ENCODE measurements at places on chromosomes 5 and 9.

DNA sequence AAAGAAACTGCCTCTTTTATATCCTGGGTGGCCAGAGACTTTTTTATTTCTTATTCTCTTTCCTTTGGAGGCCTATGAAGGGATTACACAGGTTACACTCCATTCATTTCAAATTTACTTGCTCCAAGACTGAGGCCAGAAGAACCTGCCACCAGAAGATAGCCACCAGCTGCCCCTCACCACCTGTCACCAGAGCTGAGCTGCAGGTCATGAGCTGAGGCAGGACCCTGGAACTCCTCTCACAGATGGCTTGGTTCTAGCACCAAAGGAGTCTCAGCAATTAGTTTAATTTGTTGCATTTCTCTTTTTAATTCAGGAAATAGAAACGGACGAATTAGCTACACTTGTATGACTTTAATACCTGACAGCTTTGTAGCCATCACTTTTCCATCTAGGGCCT lies 313.9 kb downstream of the SPOCK1 start:
- no peak for DNase-seq

GRCh38 chr9:128142061-128142460 lies 7.2 kb upstream of the LCN2 start:
- no peak for DNase-seq

GRCh38 chr5:201672-202071 lies 10.4 kb downstream of the LRRC14B start:
- no peak for DNase-seq

DNA sequence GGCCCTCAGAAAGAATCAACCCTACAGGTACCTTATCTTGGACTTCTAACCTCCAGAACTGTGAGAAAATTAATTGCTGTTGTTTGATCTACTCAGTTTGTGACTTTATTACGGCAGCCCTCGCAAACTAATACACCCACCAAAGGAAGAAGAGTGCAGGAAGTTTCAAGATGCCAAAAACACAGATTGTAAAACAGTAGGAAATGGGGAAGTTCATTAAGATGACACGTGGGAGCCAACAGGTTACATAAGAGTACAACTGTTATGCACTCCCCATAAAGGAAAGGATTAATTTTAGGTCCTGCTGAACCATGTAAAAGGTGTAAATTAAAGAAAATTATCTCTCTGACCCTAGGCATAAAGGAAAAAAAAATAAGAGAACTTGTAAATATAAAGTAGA lies 294.3 kb downstream of the EPB41L4A start:
- DNase-seq, result no peak

GRCh38 chr9:5425006-5425628 lies 12.6 kb downstream of the PLGRKT start:
- DNase-seq, result peak; percentile 8

- DNase-seq, result no peak
These were observed 166.6 kb downstream of the SLC28A3 start for GRCh38 chr9:84173961-84174360.

DNA sequence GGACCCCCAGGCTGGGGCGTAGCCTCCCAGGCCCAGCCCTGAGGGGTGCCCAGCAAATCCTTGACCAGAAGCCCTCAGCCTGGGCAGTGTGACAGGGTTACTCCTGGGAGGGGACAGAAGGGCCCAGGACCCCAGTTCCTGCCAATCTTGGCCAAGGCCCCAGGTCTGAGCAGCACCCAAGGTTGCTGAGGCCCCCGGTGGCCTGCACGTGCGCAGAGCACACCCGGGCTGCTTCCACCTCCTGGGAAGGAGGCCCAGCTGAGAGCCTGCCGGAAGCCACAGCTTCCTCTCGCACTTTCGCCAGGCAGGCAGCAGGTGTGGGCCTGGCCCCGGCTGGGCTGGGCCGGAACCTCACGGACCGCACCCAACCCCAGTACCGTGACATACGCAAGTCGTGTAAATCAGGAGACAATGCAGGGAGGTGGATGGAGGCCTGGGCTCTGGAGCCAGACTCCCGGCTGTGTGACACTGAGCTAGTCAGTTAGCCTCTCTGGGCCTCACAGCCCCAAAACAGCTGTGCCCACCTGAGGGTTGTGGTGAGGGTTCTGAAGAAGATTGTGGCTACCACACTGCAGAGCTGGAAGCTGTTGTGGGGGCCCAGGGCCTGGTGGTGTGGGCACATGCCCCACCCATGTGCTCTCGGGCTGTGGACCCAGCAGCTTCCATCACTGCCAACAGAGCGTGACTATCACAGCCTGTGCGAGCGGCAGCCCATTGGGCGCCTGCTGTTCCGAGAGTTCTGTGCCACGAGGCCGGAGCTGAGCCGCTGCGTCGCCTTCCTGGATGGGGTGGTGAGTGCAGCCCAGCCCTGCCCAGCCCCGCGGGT lies 5.1 kb downstream of the GRK6 start:
- no peak for DNase-seq

DNA sequence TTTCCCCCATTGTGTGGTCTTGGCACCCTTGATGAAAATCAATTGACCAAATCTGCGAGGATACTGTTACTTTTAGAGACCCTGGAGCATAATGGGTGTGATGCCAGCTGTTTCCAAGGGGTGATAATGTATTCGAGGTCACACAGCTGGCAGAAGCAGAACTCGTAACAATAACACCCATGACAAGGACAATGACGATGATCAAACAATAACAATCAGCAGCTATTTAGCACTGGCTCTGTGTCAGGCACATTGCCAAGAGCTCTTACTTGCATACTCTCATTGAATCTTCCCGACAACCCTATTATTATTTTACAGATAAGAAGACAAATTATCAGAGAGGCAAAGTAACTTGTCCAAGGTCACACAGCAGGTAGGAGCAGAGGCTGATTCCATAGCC lies 223.7 kb upstream of the MSX2 start:
- DNase-seq, result no peak

GRCh38 chr5:143674469-143674786 lies 137.5 kb upstream of the HMHB1 start:
- DNase-seq, result no peak

- no peak for DNase-seq
These were observed 11.3 kb upstream of the SKP1 start for GRCh38 chr5:134188092-134188491.

DNA sequence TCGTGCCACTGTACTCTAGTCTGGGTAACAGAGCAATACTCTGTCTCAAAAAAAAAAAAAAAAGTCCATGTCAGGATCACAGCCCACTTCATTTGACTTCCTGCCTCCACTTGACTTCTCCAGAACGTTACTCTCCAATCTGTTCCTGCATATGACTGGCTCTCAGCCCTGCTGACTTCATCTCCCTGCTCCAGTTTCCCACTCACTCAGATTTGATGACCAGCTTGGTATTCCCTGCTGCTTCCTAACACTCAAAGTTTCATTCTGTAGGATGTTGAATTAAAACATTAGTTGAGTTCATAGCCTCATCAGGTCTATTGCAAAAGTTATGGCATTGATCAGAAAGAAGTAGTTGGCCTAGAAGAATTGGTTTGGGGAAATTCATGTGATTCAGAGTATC lies 52.3 kb downstream of the UGCG start:
- DNase-seq, result no peak

DNA sequence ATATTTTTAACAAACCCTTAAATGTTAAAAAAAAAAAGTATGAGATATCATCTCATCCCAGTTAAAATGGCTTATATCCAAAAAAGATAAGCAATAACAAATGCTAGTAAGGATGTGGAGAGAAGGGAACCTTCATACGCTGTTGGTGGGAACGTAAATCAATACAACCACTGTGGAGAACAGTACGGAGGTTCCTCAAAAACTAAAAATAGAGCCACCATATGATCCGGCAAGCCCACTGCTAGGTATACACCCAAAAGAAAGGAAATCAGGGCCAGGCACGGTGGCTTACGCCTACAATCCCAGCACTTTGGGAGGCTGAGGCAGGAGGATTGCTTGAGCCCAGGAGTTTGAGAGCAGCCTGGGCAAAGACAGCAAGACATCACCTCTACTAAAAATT lies 3.0 kb downstream of the MTMR12 start:
- no peak for DNase-seq

DNA sequence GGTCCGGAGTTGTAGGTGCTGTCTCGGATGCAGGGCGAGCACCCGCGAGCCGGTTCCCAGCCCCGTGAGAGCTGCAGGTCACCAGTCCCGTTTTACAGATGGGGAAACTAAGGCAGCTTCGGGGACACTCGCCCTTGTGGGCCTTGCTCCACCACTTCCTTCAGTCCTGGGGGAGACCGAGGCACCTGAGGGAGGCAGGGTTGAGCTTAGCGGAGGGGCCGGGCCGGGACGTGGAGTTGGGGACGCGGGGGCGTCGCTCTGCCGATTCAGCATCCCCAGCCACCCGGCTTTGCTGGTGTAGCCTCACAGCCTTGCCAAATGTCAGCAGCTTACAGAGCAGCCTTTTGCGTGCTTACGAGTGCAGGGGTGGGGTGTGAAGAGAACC lies 530 bp downstream of the BBLN start:
- DNase-seq, result no peak

GRCh38 chr5:12413585-12413984 lies 509.3 kb upstream of the CTNND2 start:
- DNase-seq, result no peak

DNA sequence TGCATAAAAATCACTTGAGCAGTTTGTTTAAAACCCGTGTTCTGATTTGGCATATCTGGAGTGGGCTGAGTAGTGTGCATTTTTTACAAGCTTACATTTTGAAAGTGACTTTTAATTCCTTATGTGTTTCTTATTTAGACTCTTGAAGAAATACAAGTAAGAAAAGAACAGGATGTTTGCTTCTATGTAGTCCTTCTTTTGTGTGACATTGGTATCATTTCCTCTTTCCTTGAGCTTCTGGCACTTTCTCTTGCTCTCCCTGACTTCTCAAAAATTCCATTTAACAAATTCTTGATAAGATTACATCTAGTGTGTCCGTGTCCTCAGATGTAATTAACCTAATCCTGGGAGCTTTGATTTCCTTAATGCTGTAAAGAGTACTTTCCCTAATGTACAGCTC lies 12.5 kb downstream of the GARNL3 start:
- DNase-seq, result no peak

- DNase-seq, result no peak
These were observed 2.3 kb upstream of the CD180 start for GRCh38 chr5:67198917-67199316.

GRCh38 chr5:55021821-55022220 lies 2.2 kb upstream of the GZMK start:
- no peak for DNase-seq

DNA sequence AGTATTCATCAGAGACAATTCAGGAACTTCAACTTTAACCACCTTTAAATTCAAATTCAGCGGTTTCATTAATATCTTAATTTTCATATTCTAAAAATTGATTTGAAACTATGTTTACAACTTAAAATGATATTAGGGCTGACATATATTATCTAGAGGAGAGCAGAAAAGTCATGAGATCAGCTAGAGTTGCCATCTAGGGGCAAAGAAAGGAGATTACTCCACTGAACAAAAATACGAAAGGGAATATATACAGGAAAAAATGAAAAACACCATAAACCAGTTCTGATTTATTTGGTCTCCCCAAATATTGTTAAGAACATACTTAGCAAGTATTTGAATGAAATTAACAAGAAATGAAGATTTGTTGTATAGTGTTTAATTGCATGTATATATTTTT lies 946.3 kb downstream of the DTWD2 start:
- DNase-seq, result no peak

DNA sequence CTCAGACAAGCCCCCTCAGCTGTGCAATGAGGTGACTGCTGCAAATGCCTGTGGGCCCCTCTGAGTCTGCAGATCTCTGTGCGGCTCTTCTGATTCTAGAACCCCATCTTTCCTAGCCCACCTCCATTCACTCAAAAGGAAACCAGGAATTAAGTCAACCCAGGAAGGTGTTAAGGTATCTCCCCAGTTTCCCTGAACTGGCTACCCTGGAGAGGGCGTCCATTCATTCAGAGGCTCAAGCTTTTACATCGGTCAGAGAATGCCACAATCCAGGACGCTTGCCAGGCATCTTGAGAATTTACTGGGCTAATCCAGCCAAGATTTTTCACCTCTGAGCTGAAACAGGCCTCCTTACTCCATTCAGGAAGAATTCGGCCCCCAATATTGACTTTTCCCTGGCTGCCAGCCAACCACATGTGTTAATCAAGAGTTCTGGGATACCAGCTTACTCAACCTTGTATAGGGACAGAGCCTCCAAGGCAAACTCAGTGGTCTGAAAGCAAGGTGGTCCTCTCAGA lies 889 bp upstream of the ADAMTS12 start:
- DNase-seq, result no peak

DNA sequence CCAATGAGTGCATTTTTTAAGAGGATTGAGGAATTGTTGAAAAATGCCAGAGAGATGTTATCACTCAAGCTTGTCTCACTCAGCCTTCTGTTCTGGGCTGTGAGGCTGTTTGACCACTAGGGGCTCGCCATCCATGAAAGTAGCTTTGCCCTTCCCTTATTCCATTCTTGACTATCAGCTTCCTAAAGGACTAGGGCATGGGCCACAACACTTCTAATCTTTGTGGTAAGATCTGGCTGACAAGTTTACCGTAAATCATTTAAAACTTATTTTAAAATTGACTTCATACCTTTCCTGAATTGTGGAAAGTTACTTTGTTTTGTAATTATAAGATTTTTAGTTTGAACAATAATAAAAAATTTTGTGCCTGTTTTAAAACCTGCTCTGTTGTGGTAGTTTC lies 49.5 kb downstream of the TJP2 start:
- DNase-seq, result peak; percentile 69

- no peak for DNase-seq
These were observed 29.6 kb downstream of the ERAP2 start for GRCh38 chr5:96905864-96906263.

GRCh38 chr5:127609957-127610356 lies 38.9 kb upstream of the CTXN3 start:
- no peak for DNase-seq

DNA sequence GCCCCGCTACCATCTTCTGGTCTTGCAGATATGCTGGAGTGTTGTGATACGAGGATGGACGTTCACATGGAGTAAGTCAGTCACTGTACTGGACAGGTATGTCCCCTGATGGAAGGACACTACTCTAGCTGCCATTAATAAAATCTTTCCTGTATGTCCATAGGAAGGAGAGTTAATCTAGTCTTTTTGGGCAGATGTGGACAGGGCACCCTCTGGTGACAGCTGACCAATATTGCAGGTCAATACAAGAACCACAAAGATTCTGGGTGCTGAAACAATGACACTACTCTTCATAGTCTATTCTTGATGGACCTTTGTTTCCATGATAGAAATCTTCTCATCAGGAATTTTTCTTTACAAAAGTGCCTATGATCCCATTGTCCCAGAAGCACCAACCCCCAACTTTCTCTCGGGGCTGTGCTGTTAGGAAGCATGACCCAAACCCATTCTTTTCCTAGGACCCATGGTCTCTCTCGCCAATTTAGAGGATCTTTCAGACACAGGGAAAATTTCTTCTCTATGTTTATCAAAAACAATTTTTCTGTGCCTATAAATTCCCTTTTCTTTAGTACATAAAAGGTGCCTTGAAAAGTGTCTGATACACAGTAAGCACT lies 376.9 kb downstream of the DTWD2 start:
- DNase-seq, result peak; percentile 36

GRCh38 chr9:71119746-71120145 lies 1.7 kb downstream of the TRPM3 start:
- no peak for DNase-seq

Data from HEK293T (cell line).